ENCODE measurements at places on chromosomes 7 and 10.

DNA sequence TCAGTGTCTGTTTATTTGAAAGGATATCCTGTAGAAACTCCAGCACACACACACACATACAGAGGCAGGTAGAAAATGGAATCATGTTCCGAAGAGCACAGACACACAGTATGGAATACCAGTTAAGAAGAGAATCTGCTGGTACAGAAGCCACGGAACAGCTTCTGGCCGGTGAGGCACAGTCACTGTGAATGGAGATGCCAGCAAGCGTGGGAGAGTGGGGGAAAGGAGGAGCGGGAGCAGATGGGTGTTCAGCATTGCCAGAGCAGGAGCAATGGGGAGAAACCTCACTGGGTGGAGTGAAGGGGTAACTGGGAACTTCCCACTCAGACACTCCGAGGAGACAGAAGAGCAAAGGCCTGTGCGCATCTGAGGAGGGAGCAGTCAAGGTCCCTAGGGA is 9.5 kb upstream of the IMPDH1 start:
- DNase-seq = no peak

DNA sequence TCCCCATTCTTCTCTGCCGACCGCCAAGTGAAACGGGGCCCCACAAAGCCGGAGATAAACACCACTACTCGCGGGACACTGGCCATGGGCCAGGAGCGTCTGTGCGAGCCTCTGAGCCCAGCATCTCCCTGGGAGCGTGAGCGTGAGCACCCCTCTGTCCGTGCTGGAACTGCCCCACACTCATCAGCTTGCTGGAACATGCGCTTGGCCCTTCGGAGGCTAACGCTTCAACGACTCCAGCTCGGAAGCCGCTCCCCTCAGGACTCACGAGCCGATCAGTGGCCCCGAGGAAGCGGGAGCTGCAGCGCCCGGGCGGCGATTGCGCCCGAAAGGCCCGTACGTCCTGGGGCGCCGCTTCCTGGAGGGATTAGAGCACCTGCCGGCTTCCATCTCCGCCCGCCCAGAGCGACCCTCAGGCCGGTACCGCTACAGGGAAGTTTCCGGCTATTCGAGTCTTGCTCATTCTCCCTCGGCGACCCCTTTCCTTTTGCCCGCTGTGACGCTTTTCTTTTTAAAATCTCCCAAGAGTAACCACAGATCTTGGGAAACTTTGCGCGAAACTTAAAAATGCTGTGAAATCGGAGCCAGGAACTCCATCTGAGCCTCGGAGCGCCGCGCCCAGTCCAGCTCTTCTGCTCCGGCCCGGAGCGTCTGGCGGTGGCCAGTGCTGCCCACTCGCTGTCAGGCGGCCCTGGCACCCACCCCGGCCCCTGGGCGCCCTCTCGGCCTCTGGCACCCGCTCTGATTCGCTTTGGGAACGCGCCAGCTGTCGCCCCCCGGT is 1.0 kb downstream of the TLL2 start:
- DNase-seq = no peak

- DNase-seq = no peak
Observed at GRCh38 chr7:24201226-24201625, 82.8 kb upstream of the NPY start.

DNA sequence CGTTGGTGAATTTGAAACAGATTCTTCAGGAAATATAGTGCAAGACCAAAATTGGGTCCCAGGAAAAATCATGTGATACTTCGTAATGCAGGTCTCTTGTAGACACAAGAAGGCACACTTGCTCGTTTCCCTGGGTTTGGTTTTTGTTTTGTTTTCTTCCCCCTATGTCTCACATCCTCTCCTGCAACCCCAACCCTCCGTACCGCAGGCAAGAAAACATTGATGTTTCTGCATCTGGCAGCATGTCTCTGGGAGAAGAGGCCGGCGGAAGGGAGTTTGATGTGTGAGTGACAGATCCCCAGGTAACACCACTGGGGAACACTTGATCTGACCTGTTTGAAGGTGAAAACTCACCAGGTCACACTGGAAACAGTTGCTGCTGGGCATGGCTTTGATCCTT is 718.5 kb downstream of the AUTS2 start:
- DNase-seq = no peak

DNA sequence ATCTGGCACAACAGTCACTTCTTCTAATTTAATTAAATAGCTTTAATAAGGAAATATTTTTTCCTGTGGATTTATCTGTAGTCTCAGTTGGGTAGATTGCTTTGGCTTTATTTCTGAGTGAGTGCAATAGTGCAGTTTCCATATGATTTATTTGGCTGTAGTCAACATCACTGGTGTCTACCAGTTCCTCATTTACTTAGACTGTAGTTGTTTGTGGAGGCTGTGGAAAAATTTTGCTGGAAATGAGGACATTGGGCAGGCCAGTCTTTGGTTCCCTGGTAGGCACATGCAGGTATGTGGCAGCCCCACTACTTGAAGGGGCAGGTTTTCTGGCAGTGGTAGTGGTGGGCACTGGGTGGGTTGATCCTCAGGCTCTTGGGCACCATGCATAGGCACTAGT is 15.5 kb downstream of the TAS2R40 start:
- DNase-seq = no peak

- DNase-seq = no peak
Observed at GRCh38 chr7:66697449-66698438, 42.8 kb upstream of the RABGEF1 start.

DNA sequence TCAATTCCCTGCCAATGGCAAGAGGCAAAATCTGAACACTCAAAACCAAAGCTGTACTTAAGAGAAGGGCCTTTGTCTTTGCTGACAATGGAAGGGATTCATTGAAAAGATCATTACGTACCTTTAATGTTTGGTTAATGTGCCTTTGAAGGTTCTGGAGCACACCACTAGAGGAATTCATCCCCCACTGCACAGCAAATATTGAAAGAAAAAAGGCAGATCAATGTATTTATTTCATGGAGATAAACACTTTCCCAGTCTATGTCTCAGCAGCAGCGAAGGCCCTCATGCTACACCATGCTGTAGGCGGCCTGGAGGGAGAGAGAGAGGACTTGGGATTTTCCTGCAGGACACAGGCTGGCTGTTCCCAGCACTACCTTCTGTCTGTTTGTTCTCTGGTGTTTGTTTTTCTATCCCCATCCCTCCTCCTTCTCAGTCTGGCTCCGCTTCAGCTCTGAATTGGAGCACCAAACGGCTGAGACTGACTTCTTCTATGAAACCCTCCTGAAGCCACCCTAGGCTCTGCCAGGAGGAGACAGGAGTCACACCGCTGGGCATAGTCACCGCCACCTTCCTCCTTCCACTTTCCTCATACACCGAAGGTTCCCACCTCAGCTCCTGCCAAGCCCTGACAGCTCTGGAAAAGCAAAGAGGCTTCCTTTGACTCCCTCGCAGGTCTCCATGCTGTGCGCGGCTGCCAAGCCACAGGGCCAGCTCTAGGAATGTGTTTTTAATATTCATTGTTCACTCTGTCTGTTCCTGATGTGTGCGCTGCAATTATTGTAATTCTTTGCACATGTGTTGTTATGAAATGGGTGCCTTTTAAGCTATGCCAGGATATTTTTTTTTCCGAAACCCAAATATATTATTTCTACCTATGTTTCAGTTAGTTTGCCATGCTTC is 301.5 kb downstream of the FZD1 start:
- DNase-seq = no peak

GRCh38 chr7:94633687-94634086 is 22.2 kb downstream of the SGCE start:
- DNase-seq = no peak

- no peak for DNase-seq
Observed at GRCh38 chr10:31584876-31585275, 265.9 kb downstream of the ZEB1 start.

GRCh38 chr7:24197852-24198251 is 86.1 kb upstream of the NPY start:
- DNase-seq = no peak

GRCh38 chr7:114481999-114482398 is 67.4 kb downstream of the FOXP2 start:
- DNase-seq = no peak

GRCh38 chr7:13352677-13353076 is 636.8 kb downstream of the ETV1 start:
- DNase-seq = no peak

DNA sequence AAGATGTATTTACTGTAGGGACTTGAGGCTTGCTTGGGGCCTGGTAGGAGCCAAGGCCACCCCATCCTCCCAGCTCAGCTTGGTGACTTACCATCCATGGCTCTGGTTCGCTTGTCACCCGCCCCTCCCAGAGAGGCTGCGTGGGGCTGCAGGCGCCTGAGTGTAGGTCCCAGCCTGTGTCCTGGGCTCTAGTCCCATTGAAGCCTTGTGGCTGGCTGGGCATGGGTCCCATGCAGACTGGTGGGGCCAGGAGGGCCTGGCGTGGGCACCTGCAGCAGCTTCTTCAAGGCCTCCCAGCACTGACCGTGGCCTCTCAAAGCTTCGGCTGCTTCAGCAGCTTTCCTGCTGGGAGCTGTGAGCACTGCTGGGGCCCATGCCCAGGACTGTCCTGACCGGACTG is 118.1 kb downstream of the INPP5A start:
- no peak for DNase-seq

DNA sequence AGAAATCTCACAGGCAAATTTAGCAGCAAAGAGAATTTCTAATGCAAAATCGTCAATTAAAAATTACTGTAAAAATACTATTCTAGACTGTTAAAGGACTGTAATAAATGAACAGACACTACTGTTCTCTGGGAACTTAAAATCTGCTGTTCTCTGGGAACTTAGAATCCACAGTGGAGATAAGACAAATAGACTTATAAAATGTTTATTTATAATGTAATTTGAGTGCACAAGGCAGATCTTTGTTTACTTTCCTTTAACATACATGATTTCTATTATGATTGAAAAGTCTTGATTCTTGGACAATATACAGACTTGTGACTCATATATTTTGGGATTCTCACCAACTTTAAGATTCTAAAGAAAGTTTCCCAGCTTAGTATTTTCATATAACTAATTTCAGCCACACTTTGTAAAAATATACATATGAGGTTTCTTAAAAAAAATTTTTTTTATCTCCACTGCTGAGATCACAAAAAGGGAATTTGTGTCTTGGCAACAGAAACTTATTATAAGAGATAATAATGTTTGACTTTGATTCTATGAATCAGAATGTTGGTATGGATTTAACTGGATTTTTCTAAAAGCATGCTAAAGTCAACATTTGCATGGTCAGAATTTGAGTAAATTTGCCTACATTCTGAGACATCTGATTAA is 166.3 kb upstream of the RHOBTB1 start:
- no peak for DNase-seq

- DNase-seq = no peak
Observed at GRCh38 chr7:139730746-139731612, 46.8 kb downstream of the HIPK2 start.

GRCh38 chr7:147406521-147407135 is 1183.9 kb upstream of the C7orf33 start:
- DNase-seq = no peak

GRCh38 chr7:31782411-31782991 is 95.5 kb downstream of the PPP1R17 start:
- DNase-seq = no peak

DNA sequence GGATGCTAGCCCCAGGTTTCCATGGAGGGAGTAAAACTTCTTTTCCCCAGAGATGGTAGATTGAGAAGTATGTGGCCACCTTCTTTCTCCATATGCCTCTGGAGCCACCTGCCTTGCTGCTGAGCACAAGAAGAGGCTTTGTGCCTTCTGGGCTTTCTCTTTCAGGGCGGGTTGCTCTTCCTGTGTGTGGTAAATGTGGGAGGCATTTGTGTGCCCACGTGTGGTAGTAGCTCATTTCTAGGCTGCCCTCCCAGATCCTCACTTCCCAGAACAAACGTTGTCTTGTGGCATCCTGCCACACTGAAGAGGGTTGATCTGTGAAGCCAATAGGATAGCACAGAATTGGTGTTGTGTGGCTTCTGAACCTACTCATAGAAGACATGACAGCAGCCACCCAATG is 342.0 kb upstream of the PODXL start:
- DNase-seq = no peak
